Stomach (tissue), 19 donors: ENCODE measurements at places on chromosomes 11 and 22.

- DNase-seq = no peak
Observed at GRCh38 chr11:119602745-119603373, 126.1 kb downstream of the NECTIN1 start.

- DNase-seq = no peak
Observed at GRCh38 chr11:126687477-126687876, 313.1 kb downstream of the KIRREL3 start.

DNA sequence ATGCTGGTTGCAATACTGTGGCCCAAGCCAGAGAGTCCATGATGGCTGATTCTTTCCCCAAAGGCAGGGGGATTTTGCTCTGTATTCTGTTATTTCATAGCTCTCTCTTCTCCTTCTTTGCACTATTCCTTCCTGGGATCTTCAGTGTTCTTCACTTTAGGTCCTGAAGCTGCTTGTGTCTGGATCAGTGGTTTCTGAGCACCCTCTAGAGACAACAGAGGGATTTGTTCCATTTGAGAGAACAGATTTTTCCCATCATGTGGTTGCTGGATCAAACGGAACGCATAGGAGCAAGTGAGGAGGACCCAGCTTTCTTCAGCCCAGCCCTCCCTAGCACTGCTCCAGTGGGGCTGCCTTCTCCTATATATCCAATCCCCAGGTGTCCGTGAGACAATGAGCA, 68.7 kb upstream of the SYN3 start:
- DNase-seq = peak; percentile 30

DNA sequence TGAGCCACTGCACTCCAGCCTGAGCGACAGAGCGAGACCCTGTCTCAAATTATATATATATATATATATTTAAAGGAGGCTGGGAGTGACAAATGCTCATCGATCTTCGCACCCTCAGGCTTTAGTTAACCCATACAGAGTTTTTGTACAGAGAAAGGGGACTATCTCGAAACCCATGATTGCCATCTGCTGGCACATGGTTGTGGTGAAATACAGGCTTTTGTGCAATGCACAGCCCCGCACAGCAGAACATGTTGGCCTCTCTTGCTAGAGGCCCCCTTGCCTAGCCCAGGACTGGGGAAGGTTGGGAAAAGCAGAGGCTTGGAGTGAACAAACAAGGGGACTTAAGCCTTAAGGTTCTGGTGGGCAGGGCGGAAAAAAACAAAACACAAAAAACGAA, 3.6 kb downstream of the MYBPC3 start:
- no peak for DNase-seq

- no peak for DNase-seq
Observed at GRCh38 chr11:44814881-44815592, 88.3 kb downstream of the TSPAN18 start.

DNA sequence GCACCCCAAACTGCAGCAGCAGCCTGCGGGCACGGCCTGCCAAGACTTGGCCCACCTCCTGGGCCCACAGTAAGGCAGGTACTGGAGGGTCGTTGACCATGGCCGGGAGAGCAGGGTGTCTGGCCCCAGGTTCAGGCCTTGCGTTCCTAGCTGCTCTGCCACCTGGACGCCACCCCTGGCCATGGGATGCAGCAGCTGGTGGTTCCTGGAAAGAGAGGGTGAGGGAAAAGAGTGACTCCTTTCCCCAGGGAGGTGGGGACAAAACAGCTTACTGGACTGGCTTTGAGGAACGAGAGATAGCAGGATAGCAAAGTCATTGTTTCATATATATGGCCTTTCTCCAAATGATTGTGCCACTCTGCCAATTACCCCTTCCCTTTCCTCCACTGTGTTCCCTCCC, 1.8 kb downstream of the BSCL2 start:
- DNase-seq = peak; percentile 64

- DNase-seq = no peak
Observed at GRCh38 chr11:130817330-130817944, 98.8 kb downstream of the SNX19 start.

DNA sequence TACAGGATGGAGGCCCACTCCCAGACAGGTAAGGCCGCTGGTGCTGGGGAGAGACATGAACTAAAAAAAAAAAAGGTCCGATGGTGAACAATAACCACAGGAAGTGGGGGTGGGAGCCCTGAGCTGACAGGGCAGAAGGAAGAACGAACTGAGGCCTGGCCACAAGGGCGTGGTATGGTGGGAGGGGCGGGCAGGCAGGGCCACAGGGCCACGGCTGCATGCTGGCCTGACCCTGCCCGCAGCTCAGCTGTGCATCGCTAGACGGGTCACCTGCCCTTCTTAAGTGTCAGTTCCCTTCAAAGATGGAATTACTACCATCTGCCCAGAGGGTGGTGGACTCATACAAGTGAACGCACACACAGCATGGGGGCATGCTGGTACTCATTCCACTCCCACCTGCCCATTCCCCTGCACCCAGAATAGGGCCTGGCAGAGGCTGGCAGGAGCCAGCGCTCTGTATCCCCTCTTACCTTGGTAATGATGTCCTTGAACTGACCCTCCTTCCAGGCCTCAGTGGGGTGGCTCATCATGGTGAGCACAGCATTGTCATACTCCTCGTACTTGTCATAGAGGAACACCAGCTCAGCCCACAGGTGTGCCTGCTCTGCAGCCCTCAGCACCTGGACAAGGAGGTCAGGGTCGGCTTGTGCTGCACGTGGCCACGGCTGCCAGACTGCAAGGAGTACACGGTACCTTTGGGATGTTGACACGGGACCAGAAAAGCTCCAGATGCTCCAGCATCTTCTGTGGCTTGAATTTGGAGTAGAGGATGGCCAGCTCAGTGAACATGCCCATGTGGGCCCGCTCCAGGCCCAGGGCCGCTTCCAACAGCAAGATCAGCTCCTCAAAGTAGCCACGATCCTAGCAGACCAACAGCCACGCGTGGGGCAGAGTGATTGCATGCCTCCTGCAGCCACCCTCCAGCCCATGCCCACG, 17.5 kb upstream of the SLC25A1 start:
- DNase-seq = no peak
